Activated naive CD8-positive, alpha-beta T cell treated with anti-CD3 and anti-CD28 coated beads, Interleukin-2, amount 50 U/mL, for 16 hours (primary cell): ENCODE measurements at places on chromosomes 4 and X.

GRCh38 chr4:46931981-46932380 is 22.9 kb upstream of the COX7B2 start:
- DNase-seq: no peak

DNA sequence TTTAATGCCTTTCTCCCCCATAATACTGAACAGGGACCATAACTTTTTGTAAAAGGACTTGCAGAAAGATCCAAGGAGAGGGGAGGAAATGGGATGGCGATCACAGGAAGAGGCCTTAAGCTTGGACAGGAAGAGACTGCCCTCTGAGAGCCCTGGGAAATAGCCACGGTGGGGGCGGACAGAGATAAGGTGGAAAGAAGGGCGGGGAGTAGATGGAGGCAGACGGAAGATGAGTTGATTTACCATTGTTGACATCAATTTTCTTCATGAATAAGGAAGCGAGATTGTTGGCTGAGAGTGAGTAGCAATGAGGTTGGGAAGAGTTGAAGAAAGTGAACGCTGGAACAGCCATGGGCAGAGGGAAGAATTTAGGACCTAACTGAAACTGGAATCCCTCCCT is 63.4 kb downstream of the RASGEF1B start:
- DNase-seq: no peak

DNA sequence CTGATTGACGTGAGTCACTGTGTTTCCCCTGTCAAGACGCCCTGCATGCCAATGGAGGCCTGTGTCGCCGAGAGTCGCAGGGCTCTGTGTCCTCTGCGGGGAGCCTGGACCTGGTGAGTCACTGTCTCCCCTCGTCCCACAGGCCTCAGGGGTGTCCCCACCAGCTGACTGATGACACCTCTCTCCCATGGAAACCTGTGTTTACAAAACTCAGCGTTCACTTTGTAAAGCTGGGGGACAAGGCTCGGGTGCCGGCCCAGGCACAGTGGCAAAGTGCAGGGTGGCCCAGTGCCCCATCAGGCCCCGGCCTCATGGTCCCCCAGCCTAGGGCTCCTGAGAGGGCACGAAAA is 21.2 kb upstream of the HGFAC start:
- no peak for DNase-seq

DNA sequence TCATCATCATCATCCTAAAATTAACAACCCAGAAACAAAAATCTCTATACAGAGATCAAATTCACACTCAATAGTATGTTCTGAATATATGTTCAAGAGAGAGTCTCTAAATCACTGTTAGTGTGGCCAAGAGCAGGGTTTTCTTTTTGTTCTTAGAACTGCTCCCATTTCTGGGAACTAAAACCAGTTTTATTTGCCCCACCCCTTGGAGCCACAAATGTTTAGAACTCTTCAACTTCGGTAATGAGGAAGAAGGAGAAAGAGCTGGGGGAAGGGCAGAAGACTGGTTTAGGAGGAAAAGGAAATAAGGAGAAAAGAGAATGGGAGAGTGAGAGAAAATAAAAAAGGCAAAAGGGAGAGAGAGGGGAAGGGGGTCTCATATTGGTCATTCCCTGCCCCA is 32.3 kb downstream of the CYBB start:
- no peak for DNase-seq

DNA sequence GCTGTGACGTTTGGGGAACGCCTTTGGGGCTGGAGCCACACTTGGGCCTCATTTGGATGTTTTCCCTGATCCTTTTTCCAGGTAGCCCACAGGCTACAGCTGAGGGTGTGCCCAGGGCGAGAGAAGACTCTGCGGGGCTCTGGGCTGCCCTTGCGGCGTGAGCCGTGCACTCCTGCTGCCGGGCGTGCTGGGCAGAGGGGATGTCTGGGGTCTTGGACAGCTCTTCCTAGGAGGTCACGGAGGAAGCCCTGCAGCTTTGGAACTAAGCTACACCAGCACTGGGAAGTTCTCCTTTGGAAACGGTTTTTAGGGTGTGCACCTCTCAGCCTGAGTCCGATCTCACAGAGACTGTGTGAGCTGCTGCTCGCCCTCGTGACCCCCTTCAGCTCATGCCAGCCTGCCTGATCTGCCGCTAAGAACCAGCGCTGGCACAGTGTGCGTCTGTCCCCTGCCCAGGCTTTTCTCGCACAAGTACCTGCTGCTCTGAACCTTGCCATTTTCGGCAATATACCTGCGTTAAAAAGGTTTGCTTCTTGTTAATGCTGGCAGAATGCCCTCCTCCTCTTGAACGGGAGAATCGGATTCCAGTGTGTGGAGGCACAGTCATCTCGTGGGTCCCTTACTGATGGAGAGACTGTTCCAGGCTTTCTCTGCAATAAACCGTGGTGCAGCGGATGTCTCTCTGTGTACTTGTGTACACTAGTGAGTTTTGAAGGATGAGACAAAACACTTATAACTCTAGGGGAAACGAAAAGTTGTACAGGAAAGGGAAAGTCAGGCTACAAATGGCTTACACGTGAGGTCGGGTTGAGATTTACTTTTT is 14.3 kb downstream of the MSANTD1 start:
- no peak for DNase-seq

DNA sequence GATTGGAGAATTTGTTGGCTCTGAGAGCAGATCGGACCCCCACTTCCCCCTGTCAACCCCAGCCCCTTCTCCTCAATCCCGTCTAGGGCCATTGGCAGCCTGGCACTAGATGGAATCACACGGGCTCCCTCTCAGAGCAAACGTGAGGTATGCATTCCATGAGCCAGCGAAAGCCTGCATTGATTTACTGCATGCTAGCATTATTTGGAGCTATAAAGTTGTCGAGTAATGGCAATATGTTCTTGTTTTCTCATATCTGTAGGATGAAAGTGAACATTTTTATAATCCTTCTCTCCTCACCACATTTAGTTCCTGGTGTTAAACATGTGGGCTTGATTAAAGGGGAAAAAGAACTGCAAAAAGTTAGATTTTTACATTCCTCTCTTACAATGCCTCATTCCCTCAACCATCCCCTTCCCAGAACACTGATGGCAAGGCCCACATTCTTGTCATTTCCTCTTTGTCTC is 159.2 kb downstream of the SPRY1 start:
- DNase-seq: no peak

DNA sequence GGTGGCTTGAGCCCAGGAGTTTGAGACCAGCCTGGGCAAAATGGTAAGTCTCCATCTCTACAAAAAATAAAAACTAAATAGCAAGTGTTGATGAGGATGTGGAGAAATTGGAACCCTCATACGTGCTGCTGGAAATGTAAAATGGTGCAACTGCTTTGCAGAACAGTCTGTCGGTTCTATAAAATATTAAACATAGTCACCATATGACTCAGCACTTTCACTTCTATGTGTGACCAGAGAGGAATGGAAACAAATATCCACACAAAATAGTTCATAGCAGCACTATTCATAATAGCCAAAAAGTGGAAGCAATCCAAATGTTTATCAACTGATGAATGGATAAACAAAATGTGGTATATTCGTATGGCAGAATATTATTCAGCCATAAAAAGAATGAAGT is 60.8 kb upstream of the FMR1 start:
- no peak for DNase-seq

DNA sequence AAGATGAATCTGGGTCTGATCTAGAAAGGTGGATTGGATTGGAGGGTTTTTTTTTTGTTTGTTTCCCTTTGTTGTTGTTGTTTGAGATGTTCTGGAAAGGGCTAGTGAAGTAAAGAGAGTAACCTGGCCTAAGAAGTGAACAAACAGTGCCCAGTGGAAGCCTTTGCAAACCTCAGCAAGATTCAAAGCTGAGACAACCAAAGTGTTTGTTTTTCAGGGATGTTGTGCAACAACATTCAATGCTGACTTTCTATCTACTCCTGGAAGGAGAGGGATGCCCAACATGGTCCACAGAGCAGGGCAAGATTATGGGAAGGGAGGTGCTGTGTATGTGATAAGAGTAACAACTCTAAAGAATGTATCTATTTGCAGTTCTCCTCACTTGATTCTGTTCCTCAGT is 11.3 kb downstream of the BEX1 start:
- no peak for DNase-seq

DNA sequence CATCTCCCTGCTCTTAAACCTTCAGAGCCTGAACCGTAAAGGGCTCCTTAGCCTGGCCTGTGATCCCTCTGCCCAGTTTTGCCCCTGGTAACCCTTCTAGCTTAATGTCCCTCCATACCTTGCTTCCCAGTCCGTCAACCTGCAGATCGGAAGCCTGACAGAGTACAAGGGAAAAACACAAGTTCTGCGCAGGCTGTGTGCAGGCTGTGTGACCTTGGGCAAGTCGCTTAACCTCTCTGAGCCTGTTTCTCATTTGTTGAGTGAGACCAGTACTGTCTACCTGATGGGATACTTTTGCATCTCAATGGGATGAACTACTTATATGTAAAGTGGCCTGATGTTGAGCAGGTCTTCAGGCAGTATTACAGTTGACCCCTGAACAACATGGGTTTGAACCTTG is 1.7 kb downstream of the NSDHL start:
- no peak for DNase-seq
